Cerebellar nuclear complex (tissue), 1 donor: ENCODE measurements at places on chromosomes 6 and 20.

DNA sequence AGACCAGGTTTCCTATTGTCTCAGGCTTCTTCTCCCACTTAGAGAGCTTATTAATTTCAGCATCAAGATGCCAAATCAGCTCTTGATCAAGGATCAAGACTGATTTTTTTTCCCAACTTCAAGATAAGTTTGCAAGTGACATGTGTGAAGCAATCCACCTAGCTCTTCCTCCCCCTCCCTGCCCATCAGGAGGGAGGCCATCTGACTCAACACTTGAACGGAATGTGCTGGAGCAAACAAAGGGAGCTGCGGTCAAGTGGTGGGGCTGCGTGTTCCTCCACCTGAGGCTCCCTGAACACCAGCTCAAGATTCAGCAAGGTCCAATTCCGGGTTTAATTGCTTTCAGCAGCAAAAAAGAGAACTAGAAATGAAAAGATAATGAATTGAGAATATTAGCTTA is 38.7 kb downstream of the TTI1 start:
- DNase-seq, result no peak

GRCh38 chr6:160505970-160506369 is 157.8 kb downstream of the SLC22A3 start:
- no peak for DNase-seq

- no peak for DNase-seq
Measured at GRCh38 chr20:34570859-34571306, 12.4 kb downstream of the MAP1LC3A start.

DNA sequence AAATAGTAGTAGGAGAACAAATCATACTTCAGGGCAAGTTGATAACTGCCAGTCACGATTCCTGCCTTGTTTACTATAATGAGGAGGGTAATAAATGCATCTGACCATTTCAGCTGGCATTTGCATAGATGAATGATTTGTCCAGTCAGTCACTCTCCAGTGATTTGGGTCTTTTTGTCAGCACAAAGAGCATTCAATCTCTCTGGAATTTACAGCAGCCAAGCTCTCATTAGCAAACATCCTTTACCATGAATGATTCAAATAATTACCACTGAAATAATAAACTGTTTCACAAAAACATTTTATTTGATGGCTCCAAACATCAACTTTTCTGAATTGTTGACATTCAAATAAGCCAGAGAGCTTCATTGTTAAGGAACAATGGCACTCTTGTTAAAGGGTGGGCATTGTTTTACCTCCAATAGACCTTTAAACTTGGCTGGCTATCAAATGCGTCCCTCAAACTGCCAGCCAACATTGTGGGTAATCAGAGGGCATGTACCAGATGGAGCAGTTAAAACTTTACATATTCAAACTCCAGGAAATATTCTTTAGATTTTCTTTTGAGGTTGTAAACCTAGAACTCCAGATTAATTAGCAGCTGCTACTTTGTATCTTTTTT is 30.0 kb upstream of the FBXL4 start:
- no peak for DNase-seq

DNA sequence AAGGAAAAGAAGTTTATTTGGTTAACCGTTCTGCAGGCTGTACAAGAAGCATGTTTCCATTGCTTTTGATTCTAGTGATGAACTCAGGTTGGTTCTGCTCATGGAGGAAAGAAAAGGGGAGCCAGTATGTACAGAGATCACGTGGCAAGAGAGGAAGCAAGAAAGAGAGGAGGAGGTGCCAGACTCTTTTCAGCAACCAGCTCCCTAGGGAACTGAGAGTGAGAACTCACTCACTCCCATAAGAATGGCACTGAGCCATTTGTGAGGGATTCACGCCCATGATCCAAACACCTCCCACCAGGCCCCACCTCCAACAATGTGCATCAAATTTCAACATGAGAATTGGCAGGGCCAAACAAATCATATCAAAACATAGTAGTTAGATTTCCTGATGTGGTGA is 649.1 kb downstream of the EPM2A start:
- DNase-seq, result no peak

- no peak for DNase-seq
Measured at GRCh38 chr6:170108456-170108855, 182.4 kb downstream of the DLL1 start.

DNA sequence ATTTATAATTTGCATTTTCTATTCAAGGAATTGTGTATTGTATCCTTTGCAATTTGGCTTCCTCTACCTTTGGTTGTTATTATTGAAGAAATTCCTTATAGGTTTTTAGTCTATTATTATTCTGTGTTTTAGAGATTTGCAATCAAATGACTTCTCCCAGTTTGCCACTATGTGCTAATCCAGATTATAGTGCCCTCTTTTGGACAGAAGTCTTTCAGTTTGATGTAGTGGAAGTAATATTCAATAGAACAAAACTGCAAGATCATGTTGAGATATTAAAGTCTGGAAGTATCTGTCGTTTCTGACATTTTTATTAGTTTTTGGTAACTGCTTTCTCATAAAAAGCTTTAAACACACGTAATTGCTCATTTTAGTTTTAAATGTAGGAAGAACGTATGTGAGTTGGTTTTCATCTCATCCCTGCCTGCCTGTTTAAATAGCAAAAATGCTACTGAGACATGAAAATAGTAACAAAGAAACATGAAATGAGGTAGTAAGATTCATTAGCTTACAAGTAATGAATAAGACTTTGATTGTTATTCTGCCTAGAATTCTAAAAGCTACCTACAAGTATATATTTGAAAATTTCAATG is 72.8 kb downstream of the RTN4IP1 start:
- no peak for DNase-seq

DNA sequence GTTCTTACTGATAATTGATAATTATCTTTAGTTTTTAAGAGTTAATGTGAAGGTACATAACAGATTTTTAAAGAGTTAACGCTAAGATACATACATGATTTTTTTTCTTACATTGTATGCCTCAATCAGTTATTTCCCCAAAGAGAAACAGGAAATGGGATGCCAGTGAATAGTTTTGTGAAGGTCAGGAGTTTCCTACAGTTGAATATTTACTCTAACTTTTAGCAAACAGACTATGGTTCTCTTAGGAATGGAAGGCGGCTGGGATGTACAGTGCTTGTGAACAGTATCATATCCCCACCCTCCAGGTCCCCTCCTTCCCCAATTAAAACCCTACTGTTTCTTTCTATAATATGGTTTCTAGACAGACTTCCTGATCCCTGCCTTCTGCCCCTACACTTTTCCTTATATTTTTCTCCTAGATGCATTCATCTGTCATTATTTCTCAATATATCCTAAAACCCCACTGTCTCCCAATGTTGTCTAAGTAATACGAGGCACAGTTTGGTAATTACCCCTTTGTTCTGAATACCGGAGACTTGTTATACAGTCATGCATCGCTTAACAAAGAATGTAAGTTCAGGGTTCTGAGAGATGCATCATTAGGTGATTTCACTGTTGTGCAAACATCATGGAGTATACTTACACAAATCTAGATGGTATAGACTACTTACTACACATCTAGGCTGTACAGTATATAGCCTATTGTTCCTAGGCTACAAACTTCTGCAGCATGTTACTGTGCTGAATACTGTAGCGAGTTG is 29.2 kb downstream of the SLC35A1 start:
- no peak for DNase-seq

- DNase-seq, result no peak
Measured at GRCh38 chr6:90249034-90249433, 47.6 kb downstream of the BACH2 start.

GRCh38 chr6:147704691-147705090 is 196.2 kb downstream of the SAMD5 start:
- no peak for DNase-seq

DNA sequence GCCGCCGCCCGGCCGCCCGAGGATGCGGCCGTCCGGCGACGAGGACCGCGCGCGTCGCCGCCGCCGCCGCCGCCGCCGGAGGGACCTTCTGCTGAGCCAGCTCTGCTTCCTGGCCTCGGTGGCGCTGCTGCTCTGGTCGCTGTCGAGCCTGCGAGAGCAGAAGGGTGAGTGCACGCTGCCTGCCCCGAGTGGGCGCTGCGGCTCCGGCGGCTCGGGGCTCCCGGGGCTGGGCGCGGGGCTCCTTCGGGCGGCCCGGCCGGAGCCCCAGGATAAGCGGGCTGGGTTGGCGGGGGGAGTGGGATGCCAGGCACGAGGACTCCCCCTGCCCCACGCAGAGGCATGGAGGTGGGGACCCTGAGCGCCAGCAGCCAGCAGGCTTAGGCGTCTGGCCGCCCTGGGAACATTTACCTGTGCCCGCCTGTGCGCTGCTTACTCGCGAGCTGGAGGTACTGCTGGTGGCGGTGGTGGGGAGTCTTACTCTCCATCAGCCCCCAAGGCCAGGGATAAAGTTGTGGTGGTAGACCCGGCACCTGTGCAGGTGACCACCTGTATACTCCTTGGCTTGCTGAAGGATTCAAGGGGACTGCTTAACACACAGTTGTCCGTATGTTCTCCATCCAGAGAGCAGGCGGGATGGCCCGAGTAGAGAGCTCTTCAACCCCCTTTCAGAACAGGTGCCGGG is 520 bp downstream of the SLC24A3 start:
- no peak for DNase-seq
